Activated CD4-positive, CD25-positive, alpha-beta regulatory T cell treated with anti-CD3 and anti-CD28 coated beads, Interleukin-2, amount 50 U/mL, for 24 hours (primary cell): ENCODE measurements at places on chromosomes 12 and 14.
A peak's percentile ranks its signal among the peaks of the same experiment; 100 is the strongest.

GRCh38 chr12:57497223-57498131 is 9.6 kb downstream of the MARS1 start:
- no peak for ATAC-seq

GRCh38 chr14:54335569-54336155 is 61.1 kb upstream of the CDKN3 start:
- no peak for ATAC-seq

DNA sequence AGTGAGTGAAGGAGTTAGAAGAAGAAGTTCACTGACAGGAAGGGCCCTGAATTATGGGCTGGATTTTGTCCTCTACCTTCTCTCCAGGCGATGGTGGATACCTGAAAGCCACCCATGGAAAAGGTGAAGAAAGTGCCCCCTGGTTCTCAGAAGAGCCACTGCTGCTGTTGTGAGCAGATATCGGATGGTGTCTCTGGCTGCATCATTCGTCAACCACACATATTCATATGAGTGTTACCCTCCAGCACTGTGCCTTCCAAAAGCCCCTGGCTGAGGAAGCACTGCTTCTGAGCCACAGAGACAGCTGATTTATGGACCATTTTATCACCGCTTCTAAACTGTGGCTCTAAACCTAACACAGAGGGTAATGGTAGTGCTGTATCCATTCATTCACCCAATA is 2.0 kb upstream of the ACTN1 start:
- ATAC-seq: no peak

DNA sequence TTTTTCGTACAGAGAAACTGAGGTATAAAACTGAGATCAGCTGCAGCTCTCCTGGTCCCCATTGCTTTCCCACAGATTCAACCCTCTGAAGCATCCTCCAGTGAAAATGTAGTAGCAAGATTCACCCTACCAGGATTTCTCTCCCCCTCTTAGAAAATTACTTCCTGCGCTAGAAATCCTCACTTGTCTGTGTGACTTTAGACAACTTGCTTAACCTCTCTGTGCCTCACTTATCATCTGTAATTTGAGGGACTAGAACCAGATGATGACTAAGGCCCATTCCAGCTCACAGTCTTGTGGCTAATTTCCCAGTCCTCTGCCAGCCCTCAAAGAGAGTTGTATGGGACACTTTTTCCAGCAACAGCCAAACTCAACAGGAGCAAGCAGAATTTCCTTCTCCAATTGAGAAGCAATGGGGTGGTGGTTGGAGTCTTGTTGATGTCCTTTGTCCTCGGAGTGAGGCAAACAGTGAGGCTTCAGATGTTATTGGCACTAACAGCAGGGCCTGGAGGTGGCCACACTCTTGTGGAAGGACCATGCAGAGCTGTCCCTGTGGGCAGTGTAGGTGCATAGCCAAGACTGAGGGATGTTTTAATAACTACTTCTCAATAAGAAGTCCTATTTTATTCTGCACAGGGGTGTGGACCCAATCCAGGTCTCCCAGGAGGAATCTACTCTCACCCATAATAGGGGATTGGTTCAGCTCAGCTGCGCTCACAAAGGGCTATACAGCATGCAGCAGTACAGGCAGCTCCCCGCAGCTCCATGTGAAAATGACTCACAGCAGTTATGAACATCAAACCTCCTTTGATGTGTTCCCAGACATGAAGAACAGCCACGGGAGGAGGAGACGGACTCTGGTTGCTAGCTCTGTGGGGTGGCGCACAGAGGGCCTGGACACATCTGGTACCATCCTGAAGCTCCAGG is 200.1 kb downstream of the DAD1 start:
- ATAC-seq: no peak

DNA sequence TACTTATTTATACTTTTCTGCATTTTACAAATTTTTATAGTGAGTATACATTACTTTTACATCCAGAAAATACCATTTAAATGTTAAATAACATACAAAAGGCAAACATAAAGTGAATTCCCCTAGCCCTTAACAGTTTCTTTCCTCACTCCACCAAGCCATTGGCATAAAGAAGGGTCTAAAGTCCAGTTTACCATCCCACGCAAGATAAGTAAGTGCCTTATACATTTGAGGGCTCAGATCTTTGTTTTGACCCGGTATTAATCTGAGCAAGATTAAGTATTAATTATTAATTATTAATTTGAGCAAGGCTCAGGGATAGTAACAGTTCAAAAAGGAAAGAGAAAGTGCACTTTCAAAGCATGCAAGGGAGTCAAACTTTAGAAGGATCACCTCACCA is 182.9 kb downstream of the DICER1 start:
- ATAC-seq: no peak

DNA sequence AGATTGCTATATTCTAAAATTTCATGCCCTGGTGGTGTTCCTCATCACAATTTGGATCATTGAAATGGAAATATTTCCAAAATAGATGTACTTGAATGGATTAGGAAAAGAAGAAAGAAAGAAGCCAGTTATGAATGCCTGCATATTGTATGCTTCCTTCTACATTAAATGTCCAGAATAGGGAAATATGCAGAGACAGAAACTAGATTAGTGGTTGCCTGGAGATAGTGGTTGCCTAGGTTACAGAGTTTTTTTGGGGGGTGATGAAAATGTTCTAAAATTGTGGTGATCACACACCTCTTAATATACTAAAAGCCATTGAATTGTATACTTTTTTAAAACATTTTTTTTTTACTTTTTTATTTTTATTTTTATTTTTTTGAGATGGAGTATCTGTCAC is 18.0 kb downstream of the TUBA1A start:
- ATAC-seq: no peak

- peak; percentile 16 for ATAC-seq
These were observed at the start of gene NINJ2 for GRCh38 chr12:663293-663871. Gene NINJ2 (minus strand): TSS chr12:663445. CDS start chr12:663360, 85 bp downstream.

DNA sequence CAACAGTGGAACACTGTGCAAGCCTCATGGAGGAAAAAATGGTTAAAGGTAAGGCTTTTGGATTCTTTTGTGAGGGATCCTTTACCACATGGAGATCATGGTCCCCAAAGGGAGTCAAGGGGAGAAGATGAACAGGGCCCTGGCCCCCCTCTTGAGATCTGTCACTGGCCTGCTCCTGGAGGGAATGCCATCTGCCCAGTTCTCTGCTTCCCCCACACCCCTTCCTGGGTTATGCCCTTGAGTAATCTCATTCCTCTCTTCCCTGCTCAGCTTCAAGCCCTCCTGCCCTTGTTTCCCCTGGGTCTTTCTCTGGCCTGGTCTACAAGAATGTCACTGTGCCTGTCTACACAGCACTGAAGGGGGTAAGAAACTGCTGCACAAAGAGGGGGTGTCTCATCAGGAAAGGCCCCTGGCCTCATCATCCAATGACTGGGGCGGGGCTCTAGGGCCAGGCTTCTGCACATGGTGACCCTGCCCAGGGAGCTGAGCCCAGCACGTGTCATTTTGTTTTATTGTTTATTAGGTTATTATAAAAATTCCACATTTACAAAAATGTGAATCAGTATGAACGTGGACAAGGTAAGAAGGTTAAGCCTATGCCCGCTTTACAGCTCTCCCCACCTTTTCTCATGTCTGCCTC is 30.3 kb downstream of the PIGH start:
- no peak for ATAC-seq

GRCh38 chr14:36663404-36664321 is 2.0 kb downstream of the PAX9 start:
- ATAC-seq: no peak

DNA sequence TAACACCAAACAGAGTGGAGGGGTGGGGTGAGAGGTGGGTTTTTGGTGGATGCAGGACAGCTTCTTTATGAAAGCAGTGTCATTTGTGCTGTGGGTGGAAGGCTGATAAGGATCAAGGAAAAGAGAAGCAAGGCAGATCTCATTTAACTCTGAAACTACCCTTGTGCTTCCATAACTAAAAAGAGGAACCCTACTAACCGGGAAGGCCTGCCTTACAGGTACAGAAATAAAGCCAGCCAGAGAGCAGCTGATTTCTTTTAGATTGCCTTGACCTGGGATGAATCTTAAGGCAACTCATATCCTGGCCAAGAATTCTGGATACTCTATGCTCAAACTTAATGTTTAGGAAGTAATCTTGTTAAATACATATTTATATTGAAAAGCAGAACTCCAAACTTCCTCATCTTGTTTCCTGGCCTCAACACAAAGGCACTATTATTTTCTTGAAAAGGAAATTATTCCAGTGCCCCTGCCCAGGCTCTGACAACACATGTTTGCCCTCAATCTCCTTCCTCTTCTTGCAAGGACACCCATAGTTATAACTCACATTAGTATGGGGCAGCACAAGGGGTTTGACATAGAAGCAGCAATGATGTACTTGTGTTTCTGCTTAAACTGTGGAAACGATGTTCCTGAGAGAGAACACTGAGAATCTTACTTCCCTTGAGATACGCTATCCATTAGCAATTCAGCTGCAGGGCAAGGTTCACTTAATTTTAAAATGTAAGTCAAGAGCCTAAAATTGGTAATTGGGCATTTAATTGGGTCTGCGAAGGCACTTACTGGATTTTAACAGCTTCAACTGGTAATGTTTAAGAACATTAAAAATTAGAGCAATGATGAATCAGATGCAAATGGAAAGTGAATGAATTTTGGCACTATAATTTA is 173.7 kb downstream of the STXBP6 start:
- no peak for ATAC-seq

- ATAC-seq: no peak
These were observed 2.3 kb downstream of the RPS6KA5 start for GRCh38 chr14:91058042-91058581.
